ENCODE measurements at places on chromosomes 3 and 15. TPM values are rescaled to one million over a fixed set of nuclear protein-coding genes. Genes with fewer than 3 reads are reported as not detected.

- DNase-seq = no peak
These were observed 66.1 kb upstream of the NR2F2 start for GRCh38 chr15:96264351-96264798.

DNA sequence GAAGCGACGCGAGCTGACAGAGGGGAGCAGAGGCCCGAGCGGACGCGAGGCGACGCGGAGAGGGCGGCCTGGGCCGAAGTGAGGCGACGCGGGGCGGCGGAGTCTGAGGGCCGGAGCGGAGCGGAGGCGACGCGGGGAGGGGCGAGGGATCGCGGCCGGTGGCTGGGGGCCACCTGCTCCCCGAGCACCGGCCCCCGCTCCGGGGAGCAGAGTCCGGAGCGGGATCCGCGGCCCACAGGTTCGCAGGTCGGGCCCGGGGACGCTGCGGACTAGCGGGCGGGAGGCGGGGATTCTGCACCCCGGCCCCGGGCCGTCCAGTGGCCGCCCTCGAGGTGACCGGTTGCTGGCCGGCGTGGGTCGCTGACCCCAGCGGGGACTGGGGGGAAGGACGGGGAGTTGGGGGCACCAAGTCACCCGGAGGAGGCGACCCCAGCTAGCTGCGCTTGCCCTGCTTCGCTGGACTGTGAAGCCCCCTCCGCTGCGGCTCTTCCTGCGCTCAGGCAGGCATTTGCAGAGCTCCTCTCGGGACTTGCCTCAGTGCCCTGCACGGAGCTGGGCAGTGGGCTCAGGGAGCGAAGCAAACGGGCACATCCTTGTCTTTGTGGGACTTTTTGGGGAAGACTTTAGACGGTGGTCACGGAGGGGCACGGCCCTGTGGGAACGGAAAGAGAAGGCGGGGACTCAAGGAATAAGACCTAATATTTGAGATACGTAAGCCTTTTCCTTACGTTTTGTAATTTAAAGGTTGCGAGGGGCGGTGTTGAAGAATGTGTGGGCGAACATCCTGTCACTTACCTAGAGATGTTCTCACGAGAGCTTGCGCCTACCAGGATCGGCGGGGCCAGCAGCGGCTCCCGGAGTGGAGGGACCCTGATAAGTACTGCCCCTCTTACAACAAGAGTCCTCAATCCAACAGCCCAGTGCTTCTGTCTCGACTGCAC is 566 bp downstream of the HMCES start:
- no peak for DNase-seq

DNA sequence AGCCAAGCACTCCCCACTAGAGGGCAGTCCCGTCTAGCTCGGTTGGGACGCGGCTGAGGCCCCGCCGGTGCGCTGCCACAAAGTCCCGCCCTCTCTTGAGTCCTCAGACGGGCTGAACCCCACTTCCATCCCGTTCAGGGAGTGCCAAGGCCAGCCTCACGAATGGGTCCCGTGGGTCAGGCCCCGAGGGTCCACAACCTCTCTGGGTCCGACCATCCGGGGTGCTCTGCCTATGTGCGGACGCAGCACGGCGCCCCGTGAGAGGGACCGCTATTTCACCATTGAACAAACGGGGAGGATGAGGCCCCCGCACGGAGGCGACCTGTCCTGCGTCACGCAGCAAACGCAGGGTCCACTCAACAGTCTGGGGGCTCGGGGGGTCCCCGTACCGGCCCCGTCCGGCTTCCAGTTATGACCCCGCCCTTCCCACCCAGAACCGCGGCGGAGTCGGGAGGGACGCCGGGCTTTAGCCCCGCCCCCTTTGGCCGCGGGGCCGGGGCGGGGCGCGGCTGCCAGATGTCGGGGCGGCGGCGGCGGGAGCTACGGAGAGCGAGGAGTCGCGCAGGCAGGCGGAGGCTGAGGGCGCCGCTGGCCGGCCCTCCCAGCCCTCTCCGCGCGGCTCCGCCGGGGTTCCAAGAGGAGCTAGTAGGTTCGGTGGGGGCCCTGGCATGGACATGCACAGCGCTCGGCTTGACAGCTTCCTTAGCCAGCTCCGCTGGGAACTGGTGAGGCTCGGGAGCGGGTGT is at the start of gene INKA1:
TSS of gene INKA1 (plus strand) at position 543 of the 746 bp plus-strand sequence. CDS start at position 675, 132 bp downstream.
- peak; percentile 64 for DNase-seq

- no peak for DNase-seq
These were observed 5.5 kb downstream of the MYO5A start for GRCh38 chr15:52523192-52523591.

DNA sequence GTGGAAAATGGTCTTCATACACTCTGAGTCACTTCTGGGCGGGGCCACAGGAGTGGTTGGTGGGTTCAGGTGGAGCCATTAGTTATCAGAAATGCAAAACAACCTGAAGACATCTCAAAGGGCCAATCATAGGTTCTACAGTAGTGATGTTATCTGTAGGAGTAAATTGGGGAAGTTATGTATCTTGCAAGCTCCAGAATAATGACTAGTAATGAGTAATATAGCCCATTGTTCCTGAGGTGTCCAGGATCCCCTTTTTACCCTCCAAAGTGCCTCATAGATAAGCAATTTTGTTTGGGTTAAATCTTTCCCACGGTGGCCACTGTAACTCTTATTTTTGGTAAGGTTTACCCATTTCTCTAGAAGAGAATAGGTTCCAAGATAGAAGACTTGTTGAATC is 91.7 kb downstream of the PIK3R4 start:
- DNase-seq = no peak

- no peak for DNase-seq
These were observed 31.0 kb downstream of the ACAP2 start for GRCh38 chr3:195411836-195412235.

DNA sequence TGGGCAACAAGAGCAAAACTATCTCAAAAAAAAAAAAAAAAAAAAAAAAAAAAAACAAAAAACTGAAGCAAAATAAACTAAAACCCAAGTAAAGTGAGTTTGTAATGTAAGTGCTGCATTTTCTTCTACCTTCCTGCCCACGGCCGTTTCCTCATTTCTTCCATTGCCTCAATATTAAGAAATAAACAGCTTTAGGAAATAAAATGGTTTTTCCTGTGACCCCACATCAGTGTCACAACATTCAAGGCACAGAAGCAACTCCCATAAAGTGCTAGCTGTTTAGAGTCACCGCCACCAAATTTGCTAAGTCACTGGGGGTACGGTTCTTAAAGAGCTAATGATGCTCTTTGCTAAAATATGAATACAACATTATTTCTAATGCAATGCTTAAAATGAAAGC is 3.3 kb downstream of the PKM start:
- no peak for DNase-seq

GRCh38 chr3:184766555-184767261 is 45.3 kb upstream of the VPS8 start:
- DNase-seq = no peak

Gene TMEM45A
- 8.6 TPM for total RNA-seq

- no peak for DNase-seq
These were observed 72.1 kb upstream of the RARB start for GRCh38 chr3:25355998-25356397.

Gene NUTM1
- 0.05 TPM for total RNA-seq

DNA sequence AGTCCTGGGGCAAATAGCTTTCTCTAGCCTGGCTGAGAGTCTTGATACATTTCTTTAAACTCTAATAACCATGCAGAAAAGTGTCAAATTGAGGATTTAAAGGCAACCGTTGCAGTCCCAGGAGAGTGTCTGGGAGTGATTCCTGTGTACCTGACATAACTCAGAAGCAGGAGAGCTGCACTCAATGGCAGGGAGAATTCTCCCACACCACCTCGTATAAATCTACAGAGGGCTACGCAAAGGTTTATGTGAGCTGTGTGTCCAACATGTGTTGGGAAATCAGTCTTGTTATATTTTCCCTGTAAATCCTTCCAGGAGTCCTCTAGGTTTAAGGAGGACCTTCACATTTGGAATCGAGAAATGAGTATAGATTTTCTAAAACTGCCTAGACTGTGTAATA is 192.6 kb downstream of the WDR72 start:
- DNase-seq = no peak

Gene IQCF5
- not detected for total RNA-seq

GRCh38 chr3:72634128-72634527 is 214.1 kb downstream of the SHQ1 start:
- no peak for DNase-seq

DNA sequence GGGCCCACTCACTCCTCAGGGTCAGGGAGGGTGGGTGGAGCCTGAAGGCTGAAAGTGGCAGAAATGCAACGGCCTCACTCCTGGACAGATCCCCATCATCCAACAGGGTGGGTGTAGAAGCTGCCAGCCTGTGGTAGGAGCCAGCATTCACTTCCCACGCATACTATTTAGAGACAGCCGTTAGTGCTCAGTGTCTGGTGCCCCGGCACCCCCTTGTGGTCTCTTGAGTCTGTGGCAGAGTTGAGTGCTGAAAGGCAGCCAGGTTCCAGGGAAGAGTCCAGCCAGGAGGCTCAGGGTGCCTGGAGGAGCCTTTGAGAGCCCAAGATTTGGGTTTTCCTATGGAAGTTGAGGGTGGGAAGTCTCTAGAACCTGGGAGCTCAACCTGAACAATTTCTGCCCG is 2.1 kb upstream of the GNAT1 start:
- DNase-seq = peak; percentile 47

GRCh38 chr3:126413693-126414080 is 19.0 kb downstream of the CFAP100 start:
- no peak for DNase-seq

Gene CCRL2
- total RNA-seq = not detected

DNA sequence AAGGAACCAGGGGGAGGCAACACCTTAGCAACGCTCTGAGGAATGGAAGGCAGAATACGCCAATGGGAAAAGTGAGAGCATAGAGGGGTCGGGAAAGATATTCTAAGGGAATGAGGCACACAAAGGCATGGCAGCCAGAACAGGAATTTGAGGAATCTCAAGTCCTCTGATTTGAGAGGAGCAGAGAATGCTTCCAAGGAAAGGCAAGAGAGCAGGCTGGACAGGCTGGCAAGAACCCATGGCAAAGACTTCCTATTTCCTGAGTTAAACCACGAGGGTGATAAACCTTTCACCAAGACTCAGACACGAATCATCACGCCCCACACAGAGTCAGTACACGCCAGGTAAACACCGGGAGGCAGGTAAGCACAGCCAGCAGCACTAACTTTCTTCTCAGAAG is 109.8 kb downstream of the IGF2BP2 start:
- no peak for DNase-seq

DNA sequence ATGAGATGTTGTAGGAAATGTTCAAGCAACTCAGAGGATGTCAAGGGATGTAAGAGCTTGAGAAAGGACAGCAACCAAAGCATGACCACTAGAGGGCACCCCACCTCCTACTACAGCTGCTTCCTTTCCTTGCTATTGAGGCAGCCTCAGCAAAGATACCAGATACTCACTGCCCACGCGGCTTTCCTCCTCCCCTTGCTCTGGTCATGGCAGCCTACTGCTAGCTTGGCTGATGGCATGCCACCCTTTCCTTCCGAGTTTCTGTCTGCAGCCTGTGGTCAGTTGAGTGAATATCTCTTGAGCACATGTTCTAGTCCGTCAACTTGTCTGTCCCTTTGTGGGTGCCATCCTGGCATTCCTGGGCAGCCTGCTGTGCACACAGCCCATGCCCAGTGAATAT is 4.4 kb upstream of the CXCR6 start:
- peak; percentile 66 for DNase-seq

Gene TMEM40
- 1.3 TPM for total RNA-seq

DNA sequence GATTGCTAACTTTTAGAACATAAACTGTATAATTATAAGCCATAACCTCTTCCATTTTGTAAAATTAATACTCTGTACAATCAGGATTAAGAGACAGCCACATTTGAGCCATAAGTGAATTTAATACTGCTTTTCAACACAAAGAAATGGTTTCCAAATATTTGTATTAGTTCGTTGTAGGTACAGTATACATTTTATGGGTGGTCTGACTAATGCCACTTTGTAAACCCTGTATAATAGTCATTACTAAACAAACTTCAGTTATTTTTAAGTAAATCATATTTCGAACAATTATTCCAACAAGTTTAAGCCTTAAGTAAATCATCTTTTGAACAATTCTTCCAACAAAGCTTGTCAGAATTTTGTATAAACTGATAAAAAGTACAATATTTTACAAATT is 11.0 kb downstream of the ALCAM start:
- no peak for DNase-seq

DNA sequence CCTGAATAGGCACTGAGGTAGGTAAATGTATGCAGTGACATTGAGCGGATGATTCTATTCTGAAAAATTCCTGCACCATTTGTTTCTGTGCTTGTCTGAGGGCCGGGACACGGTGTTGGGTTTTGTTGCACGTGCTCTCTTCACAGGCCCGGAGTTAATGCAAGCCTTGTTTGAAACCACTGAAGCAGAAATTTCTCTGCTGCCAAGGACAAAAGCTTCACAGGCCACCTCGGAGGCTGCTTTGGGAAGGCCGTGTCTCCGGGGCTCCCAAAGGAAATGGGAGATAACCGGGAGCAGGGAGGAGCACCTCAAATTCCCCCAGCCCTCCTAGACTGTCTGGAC is 179.4 kb downstream of the OPA1 start:
- no peak for DNase-seq

Gene KCNH8
- not detected for total RNA-seq

DNA sequence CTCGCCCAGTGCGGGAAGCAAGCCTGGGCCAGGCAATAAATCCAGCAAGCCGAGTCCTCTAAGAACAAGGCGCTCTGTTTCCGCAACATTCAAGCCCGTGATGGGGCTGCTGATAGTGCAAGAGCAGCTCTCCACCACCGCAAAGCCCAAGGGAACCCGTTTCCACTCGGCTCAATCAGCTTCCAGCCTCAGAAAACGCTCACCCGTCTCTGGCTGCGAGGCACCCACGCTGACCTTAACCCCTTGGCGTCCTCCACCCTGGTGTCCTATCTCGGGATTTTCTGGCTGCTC is 17.8 kb downstream of the SPATA12 start:
- no peak for DNase-seq

- DNase-seq = no peak
These were observed 199.2 kb upstream of the TMC3 start for GRCh38 chr15:81573098-81573746.

Gene SCG5
- 0.67 TPM for total RNA-seq

Gene MAP6D1
- total RNA-seq = 7.9 TPM

Gene SI
- not detected for total RNA-seq

DNA sequence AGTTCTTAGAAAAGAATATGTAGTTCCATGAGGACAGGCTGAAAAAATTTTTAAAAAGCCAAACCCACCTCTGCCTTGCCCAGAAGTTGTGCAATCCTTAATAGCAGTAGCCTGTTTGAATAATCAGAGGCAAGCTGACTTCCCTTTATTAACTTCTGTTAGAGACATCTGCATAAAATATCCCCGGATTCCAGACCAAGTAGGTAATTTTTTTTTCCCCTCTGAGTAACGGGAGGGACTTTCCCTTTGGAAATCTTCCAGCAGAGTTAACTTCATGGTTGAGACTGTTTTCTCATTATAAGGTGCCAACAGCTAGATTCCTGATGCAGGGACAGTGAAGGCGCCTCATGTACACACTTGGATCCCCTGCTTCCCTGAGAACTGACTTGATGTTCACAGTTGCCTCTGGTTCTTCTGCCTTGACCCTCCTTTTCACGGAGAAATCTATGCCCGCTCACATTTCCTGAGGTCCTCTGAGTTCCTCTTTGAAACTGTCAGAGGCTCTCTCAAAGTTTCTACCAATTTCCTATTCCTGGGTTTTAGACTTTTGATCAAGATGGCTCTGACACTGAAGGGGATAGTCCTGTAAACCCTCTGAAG is 227.6 kb upstream of the BHLHE40 start:
- no peak for DNase-seq

Measured in Panc1 (cell line).